ENCODE measurements at places on chromosomes 5 and 9.
A peak's percentile ranks its signal among the peaks of the same experiment; 100 is the strongest.

DNA sequence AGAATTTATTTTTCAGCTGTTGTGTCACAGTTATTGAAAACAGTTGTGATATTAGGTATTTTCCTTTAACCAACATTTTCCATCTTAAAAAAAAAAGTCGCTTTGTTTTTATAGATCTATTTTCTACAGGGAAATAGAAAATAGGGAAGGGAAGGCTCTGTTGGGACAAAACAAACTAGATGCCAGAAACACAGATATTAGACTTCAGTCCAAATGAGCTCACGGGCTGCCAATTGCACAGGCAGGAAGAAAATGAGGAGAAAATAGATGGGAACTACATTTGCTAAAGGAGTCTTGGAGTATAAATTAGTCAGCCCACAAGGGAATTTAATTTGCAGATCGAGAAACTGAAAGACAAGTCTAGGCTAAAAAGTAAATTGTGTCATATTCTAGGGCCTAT, 21.4 kb upstream of the ISOC1 start:
- DNase-seq: no peak

GRCh38 chr9:86946201-86947145, 833 bp downstream of the GAS1 start:
- DNase-seq: peak; percentile 54

DNA sequence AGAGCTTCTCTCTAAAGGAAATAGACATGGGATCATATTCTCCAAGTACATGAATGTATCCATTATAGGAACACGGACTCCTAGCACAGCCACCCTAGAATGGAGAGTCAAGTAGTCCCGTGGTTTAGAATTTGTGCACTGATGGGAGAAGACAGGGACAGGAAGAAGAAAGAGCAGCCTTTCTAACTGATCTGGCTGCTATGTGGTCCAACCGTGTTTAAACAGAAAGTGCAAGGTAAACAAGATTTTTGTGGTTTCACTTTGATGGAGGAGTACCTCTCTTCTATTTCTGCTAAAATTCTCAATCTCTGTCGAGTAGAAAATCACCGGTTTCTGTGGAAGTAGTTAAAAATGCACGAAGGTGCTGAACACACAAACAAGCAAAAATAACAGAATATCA, 171.3 kb downstream of the ST8SIA4 start:
- no peak for DNase-seq

DNA sequence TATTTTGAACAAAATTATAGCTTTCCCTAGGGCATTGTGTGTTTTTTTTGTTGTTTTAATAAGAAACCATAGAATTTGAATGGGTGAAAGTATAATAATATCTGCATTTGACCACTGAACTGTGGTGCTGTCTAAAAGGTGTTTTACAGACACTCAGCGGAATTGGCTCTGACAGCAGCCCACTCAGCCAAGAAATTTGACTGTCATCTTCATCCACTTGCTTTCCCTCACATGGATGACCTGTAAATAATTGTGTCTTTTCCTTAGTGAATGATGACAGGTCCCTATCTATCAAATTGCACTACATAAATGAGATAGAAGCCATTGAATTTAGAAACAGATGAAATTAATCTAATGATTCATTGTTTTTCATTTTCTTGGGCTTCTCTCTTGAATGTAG, 150.0 kb downstream of the PAM start:
- DNase-seq: no peak

DNA sequence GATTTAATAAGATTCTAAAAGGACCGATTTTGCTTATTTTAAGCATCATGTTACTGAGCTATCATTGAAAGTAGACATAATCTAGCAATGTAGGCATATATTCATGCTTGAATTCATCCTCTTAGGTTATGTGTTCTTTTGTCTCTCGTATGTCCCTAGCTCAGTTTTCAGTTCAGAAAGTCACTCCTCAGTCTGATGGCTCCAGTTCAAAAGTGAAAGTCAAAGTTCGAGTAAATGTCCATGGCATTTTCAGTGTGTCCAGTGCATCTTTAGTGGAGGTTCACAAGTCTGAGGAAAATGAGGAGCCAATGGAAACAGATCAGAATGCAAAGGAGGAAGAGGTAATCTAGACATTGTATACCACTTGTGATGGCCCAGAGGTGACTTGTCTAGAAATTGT, 39.2 kb downstream of the HSPA4 start:
- DNase-seq: no peak

DNA sequence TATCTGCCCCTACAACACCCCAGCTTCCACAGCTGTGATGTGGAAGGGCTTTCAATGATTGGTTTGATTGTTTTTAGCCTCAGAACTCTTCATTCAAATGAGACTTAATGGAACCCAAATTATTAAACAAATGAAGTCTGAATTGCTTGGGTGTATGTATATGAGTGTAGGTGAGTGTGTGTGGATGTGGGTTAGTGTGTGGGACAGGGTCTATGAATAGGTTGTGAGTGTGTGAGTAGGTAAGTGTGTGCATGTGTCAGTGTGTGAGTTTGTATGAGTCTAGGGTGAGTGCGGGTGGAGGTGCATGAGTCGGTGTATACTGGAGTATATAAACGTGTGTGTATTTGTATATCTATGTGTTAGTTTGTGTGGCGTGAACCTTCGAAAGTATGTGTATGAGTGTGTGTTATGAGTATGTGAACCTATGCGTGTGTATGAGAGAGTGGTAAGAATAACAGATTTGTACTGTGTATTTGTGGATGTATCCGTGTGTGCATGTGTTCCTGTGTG, 26.9 kb downstream of the COL15A1 start:
- DNase-seq: no peak

DNA sequence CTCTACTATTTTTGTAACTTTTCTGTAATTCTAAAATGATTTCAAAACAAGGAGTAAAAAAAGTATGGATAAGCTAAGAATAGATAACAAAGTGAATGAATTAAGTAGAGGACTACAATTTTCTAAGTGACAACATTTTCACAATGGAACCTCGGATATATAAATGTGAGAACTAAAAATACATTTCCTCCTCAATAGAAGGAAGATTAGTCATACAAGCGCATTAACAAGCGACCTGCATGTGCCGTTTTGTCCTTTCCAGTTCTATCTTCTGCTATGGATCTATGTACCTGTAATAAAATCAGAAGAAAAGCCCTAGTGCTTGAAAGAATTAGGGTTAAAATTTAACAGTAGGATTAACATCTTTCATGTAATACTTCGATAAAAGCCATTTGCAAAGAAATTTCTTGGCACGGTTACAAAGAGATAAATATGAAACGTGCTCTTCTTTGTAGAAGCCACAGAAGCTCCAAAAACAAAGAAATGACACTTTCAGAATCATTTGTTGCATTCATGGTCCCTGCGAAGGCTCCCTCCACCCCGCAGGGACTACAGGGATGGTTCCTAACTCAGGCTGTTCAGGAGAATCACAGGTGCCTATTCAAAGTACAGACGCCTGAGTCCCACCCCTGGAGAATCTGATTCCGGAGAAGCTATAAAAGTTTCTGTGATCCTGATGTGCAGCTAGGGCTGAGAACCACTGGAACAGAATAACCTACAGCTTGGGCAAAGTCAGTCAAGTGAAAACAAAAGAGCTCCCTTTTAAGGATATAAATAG, 216.6 kb upstream of the EFNA5 start:
- no peak for DNase-seq

DNA sequence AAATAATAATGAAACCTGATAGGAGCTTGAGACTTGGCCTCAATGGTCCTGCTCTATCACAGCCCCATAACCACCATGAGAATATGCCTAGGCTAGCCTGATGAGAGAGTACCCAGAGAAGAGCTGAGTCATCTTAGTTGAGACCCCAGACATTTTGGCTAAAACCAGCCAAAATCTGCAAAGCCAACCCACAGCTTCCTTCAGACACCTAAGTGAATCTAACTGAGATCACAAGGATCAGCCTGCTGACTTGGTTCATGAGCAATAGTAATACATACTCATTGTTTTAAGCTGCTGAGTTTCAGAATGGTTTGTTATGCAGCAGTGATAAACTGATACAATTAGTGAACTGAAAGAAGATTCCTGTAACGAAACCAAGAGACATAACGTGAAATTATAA, 473.7 kb upstream of the PTGER4 start:
- no peak for DNase-seq

All from T1000 (cell line).